ENCODE measurements at places on chromosomes 12 and 14.

DNA sequence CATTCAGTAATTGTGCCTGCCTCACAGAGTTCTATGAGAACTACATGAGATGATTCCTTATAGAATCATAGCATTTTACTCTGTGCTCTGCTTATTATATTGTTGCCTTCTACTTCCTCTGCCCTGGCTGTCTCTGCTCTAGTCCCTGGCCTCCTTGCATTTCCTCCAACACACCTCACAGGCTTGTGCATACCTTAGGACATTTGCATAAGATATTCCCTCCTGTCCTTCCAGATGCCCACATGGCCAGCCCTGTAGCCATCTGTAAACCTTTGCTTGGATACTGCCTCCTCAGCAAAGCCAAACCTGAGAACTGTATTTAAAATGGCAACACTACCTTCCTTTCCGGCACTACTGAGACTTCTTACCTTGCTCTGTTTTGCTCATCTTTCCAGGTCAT lies 453.6 kb downstream of the NELL2 start:
- no peak for DNase-seq

- no peak for DNase-seq
Observed at GRCh38 chr12:53651737-53652136, 24.1 kb downstream of the ATP5MC2 start.

- no peak for DNase-seq
Observed at GRCh38 chr14:29687866-29688265, 239.8 kb downstream of the PRKD1 start.

GRCh38 chr12:22993609-22994315 lies 368.8 kb downstream of the ETNK1 start:
- no peak for DNase-seq

DNA sequence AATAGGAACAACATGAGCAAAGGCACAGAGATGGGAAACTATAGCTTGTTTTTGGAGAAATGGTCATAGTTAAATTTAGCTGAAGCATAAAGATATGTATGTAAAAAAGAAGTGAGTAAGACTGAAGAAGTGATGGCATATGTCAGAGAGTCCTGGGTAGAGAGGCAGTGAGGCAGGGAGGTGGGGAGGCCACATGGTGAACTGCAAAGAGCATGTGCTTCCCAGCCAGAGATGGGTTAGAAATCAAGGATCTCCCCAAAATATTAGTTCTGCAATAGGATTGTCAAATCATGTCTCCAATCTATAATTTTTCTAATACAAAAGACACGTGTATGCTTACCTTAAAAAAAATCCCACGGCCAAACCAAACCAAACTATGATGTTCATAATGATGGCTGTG lies 82.1 kb upstream of the STXBP6 start:
- DNase-seq = no peak

GRCh38 chr12:116427200-116427930 lies 131.8 kb upstream of the MAP1LC3B2 start:
- no peak for DNase-seq

DNA sequence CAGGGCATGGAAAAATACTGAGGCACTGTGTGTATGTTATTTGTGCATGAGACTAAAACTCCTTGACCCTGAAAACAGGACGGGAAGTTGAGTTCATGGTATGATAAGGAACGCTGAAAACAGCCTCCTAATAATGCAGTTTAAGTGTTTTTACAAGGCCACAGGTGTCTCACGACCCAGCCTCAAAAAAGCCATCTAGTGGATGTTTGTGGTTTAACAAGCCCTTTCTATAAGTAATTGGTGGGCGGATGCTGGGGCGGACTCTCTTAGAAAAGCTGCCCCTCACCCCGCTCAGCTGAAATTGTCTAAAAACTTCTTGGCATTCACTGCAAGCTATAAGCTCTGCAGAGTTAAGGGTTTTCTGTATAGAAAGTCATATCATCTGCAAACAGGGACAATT lies 184.5 kb downstream of the NUBPL start:
- no peak for DNase-seq

GRCh38 chr12:101891462-101891971 lies 14.1 kb downstream of the DRAM1 start:
- DNase-seq = no peak

DNA sequence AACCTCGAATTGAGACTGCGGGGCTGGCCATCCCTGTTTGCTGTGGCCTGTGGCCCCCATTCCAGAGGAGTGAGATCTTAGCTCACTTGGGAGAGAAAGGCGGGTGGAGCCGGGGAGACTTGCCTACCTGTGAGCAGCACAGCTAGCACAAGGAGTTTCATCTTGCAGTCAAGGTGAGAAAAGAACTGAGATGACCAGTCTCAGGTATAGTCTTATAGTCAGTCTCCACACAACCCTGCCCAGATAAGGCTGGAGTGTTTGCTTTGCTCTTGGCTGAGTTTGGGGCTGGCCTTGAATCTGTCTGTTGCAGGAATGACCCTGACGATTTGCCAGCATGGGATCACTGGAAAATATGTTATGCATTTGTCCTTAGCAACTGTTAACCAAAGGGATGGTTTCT lies at the start of gene PLA2G1B:
Gene PLA2G1B, minus strand, starts transcription at position 187 of the 400 bp plus-strand sequence. Its CDS starts 26 bp downstream, at position 161.
- DNase-seq = no peak

- DNase-seq = no peak
Observed at GRCh38 chr14:100345711-100346110, 22.6 kb downstream of the SLC25A47 start.

- DNase-seq = no peak
Observed at GRCh38 chr12:64895526-64895925, 71.1 kb downstream of the TBC1D30 start.

GRCh38 chr12:62313727-62314380 lies 53.6 kb downstream of the USP15 start:
- no peak for DNase-seq

- DNase-seq = peak; percentile 81
Observed at GRCh38 chr12:69470189-69471075, at the start of gene FRS2. Gene FRS2 (plus strand): TSS chr12:69470388. CDS start chr12:69569031, 98,643 bp downstream.

GRCh38 chr12:56616925-56617324 lies 13.2 kb downstream of the BAZ2A start:
- DNase-seq = no peak

- DNase-seq = no peak
Observed at GRCh38 chr14:78071016-78071549, 99.1 kb upstream of the NRXN3 start.

DNA sequence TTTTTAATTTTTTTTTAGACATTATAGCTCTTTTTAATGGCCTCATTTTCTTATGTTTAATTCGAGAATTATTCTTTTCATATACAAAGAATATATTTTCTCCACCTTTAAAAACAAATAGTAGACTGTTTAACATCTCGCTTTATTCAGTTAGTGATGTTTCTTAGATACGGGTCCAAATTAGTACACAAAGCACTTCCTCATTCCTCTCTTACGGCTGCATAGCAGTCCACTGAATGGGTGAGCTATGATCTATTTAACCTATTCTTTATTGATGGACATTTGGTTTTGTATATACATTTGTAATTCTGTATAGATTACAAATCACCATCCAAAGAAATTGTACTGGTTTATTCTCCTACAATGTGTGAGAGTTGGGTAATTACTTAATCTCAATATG lies 8.3 kb upstream of the GPR162 start:
- no peak for DNase-seq

DNA sequence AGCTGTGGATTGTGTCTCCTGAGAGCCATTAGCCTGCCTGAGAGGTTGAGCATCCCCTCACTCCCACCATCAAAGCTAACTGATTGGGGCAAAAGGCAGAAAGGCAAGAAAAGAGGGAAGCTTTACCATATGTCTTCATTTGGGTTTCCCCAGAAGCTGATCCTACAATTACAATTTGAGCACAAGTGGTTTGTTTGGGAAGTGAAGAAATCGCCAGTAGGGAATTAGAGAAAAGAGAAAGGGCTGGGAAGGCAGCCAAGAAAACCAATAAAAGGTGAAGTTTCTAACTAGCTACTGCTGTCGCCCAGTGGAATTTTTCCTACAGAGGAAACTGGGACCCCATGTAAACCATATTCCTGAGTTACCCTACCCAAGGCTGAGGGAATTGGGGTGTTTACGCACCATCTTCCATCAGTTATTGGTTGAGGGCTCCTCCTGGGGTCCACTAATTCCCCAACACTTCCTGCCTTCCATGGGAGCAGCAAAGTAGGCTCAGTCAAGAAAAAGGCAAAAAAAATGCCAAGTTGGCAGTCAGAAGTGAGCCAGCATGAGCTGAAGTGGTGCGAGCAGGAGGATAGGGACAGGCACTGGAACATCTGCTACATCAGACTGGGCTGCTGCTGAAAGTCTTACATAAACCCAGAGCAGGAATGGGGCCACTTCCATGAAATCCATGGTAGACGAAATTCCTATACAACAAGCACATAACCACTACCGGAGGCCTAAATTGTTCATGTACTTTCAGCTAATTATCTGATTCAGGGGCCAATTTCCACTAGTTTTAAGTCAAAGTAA lies 17.3 kb downstream of the KCNK10 start:
- DNase-seq = no peak

GRCh38 chr12:44930972-44931600 lies 55.0 kb upstream of the NELL2 start:
- no peak for DNase-seq
